ENCODE measurements at places on chromosomes 4 and X. TPM values are rescaled to one million over a fixed set of nuclear protein-coding genes. Genes with fewer than 3 reads are reported as not detected.

Gene DCHS2
- not detected for total RNA-seq

GRCh38 chr4:84562156-84562555, 20.8 kb upstream of the CDS1 start:
- no peak for DNase-seq

DNA sequence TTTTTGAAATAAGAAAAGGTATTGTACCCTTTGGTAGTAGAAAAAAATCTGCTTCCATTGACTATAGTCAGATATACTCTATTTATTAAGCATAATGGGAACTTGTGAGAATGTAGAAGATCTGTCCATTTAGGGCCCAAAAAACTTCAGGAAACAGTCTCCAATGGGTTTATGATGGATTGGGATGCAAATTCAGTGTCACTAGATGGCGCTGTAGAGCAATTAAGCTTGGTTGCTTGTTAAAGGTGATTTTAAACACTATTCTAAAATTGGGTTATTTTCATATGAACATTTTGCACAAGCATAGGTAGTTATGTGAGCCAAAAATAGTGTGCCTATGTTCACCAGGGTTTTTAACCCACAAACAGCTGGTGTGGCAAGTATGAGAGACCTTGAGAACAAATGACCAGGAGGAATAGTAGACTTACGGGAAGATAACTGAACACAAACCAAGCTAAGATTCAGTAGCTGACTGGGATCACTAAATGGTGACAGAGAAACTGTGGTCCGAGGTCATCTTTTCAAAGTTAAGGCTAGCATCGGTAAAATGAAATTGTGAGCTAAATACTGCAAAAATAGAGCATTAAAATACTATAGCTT, 80.3 kb upstream of the LSM6 start:
- DNase-seq: peak; percentile 12

DNA sequence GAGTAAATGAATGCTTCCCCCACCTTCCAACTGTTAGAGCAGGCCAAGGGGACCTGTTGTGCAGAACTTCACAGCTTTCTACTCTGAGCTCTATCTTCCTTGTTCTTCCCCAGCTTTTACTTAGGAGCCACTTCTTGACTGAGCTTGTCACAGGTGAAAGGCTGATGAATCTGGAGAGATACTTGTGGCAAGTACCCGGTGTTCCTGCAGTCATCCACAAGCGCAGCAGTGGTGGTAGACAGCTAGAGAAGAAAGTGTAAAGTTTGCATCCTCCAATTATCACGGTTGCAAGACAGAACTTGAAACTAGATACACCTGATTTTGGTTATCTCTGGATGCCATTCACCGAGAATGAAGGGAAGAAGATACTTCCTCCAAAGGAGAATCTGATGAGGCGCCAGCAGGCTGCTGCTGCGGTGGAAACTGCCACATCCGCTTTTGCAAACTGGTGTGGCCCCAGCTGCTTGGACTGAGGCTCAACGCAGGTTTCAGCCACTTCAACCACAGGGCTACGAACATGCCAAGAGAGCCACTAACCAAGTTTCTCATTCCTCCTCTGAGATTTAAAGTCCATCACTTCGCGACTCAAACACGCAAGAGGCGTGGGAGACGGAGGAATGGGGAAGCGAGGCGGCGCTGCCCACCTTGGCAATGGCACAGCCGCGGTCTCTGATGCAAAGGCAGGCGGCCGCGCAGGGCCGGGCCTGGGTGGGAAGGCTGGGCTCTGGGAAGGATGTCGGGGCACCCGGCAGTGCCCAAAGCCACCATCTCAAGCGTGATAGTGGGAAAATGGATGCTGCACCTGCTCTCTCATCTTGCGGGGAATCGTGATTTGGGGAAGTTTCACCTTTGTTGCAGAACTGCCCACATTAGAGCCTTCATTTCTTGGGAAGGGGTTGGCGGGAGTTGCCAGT, 1.3 kb upstream of the FHIP1A start:
- peak; percentile 72 for DNase-seq

DNA sequence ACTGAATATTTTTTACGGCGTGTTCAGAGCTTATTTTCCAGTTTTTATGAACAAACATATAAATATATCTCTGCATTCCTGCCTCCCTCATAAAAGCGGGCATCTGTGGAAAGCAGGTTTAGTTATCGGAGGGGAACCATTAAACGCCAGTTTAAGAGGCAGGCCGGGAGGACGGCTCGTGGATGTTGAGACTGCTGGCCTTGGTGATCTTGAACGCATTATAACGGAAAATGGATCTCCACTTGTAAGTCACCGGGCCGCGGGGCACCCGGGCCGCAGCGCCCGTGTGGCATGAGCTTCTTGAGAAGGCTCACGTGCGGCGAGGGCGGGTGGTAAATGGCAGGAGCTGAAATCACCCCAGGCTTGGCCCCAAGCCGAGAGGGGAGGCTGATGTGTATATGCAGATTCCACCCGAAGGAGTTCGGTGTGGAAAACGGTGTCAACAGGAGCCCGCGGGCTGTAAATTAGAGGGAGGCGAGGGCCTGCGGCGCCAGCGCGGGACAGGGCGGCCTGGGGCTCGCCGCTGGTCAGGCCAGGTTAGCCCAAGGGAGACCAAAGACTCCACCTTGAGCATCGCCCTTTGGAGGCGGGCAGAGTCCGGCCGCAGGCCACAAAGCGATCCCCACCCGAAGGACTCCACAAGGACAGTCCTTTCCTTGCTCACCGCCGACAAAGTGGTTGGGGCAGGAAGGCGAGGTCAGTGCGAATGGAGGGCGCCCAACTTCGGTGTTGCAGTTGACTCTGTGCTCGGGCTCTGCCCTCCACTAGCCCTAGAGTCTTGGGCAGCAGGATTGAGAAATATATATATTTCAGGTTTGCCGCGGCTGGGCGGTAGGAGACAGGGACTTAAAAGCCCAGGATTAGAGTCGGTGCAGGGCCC, 1.3 kb upstream of the HAND2 start:
- no peak for DNase-seq

DNA sequence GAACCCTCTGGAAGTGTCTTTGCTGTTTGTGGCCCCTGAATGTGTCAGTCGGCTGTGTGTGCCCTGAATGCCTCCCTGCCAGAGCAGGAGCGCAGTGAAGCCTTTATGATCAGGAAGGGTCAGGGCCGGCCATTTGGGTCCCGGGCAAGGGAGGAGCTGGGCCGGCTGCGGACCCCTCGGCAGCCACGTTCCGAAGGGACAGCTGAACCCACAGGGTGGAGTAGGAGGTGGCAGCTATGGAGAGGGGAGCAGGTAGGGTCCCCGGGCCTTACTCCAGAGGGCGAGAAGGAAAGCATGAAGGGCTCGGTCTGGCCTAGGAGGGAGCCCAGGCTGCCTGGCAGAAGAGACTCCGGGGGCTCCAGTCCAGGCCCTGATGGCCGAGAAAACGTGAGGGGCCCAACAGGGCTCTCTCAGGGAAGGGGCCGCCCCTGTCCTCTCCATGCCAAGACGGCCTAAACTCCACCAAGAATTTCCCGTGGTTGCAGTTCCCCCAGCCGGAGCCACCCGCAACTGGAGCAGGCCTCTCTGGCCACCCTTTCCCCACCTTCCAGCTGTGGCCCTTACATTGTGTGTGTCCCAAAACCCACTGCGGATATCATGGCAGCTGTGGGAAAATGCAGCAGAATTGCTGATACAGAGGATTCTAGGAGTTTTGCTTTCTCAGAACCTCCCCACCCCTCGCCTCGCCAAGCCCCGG, 182.2 kb upstream of the STK26 start:
- no peak for DNase-seq
